ENCODE measurements at places on chromosomes 16 and 17.
A peak's percentile ranks its signal among the peaks of the same experiment; 100 is the strongest.

DNA sequence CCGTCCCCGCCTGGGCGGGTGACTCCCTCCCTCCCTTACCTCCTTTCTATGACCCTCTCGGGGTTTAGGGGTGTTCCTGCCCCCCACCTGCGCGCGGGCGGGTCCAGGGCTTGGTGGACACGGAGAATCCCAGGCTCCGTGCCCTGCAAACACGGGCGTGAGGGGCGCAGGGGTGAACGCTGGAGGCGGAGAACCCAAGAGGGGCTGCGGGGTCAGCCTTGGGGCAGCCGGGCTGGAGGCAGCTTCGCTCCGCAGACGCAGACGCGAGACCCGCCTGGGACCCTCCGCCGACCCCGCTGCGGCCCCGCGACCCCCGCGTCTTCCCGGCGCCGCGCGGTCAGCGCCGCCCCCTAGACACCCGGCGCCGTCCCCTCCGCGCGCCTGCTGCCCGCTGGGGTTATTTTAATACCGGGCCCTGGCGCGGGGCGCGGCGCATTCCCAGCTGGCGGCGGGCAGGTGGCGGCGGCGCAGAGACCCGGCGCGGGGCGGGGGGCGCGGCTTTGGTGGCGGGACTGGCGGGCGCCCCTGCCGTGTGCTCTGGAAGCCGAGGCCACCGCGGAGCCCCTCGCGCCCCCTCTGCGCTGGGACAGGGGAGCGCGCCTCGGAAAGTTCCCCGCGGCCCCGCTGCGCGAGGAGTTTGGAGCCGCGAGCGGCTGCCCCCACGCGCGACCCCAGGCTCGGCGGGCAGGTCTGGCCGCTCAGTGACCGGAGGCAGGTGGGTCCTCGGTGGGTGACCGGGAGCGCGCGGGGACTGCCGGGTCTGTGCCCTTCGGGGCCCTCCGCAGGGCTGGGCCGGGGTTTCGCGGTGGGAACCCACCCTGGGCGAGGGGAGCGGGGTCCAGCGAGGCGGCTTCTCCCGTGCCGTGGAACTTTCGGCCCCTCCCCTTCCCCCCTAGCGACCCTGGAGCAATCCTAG, at the start of gene UTS2R:
Gene UTS2R (plus strand): TSS at position 433 of the 916 bp plus-strand sequence. CDS start 2,560 bp downstream, outside the sequence.
- DNase-seq, result no peak

DNA sequence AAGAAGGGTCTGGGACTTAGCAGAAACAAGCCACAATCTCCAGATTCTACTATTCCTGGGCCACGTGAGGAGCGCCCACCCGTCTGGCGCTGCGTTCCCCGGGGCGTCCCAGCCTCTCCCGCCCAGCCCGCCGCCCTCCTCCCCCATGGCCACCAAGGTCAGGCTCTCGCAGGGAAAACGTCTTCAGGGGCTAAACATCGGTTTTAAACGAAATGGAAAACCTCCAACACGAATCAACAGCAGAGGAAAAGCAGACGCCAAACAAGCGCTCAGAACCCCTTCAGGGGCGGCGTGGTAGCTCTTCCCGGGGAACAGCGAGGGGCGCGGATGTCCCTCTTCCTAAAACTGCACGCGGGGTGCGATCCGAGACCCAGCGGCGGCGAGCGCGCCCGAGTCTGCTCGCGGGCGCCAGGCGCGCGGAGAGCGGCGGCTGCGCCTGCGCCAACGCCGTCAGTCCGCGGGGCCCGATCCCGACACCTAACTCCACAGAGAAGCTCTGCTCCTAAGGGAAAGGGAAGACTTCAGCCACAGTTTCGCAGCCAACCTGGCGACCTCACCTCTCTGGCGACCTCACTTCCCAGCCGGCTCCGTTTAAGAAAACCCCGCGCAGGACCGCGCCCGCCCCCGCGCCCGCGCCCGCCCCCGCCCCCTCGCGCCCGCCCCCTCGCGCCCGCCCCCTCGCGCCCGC, 505 bp upstream of the COG1 start:
- peak; percentile 73 for DNase-seq

GRCh38 chr17:4969047-4969550, 1.5 kb upstream of the SPAG7 start:
- no peak for DNase-seq

GRCh38 chr16:84647828-84648594, at the start of gene KLHL36:
Gene KLHL36, plus strand, starts transcription at chr16:84648511. Its CDS starts 2,357 bp downstream, at chr16:84650868.
- peak; percentile 51 for DNase-seq

GRCh38 chr16:22948603-22949368, 134.8 kb downstream of the HS3ST2 start:
- peak; percentile 68 for DNase-seq

DNA sequence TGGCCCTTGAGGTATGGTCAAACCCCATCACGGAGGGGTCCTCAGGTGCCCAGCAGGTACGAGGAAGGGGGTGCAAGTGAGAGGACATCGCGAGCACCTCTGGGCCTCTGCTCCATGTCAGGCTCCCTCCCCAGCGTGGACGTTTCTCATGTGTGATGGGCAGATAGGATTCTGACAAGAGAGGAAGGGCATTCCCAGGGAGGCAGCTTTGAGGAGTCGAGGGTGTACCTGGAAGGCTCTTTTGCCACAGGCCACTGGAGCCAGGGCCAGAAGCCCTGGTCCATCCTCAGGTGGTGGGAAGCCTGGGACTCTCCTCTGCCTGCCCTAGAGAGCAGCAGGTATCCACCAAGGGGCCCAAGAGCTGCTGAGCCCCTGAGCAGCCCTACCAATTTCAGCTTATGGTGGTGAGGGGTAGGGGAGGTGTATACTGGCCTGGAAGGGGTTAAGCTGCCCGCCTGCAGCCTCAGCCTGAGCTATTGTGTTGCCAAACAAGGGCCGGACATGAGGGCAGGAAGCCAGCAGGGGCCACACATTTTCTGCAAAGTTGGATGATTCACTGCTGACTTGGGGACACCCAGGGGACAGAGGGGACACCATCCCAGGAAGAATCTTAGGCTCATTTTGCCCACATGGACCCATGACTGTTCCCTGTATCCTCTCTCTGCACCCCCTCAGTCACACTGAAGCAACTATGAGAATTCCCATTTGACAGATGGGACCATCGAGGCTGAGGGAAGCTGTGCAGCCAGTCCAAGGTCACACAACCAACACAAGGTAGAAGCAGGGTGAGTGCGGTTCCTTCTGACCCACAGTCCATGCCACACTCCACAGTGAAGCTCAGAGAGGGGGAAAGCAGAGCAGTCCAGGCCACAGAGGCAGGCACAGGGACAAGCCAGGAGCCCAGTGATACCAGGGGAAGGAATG, 1.7 kb downstream of the CDH5 start:
- no peak for DNase-seq

DNA sequence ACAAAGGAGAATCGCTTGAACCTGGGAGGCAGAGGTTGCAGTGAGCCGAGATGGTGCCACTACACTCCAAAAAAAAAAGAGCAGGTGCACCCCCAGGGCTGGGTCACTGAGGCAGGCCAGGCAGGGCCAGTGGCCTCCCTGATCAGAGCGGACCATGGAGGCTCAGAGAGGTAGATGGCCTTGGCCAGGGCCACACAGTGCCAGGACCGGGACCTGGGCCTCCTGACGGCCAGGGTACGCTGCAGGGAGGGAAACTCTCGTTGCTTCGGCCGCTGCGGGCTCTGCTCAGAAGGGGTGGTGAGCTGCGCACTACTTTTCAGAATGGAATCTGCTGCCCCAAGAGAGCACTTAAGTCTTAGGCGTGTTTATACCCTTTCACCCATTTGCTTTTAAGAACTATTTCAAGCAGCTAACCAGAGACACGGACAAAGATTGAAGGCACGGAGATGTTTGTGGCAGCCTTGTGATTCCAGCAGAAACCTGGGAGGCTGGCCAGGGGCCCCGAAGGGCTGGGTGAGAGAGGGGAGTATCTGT, 17.1 kb downstream of the MYO1C start:
- no peak for DNase-seq

- DNase-seq, result no peak
Observed at GRCh38 chr17:7703584-7704479, 1.2 kb upstream of the EFNB3 start.

DNA sequence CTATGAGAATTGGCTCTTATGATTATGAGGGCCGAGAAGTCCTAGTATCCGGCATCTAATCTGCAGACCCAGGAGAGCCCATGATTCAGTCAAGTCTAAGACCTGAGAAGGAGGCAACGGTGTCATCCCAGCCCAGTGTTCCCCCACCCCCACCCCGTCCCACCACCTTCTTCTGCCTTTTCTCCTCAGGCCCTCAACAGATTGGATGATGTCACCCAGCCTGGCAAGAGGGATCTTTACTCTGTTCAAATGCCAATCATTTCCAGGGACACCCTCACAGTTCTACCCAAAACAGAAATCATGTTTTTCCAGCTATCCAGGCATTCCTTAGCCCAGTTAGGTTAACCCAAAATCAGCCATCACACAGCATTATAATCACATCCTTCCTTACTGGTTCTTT, 10.0 kb upstream of the GAA start:
- no peak for DNase-seq

DNA sequence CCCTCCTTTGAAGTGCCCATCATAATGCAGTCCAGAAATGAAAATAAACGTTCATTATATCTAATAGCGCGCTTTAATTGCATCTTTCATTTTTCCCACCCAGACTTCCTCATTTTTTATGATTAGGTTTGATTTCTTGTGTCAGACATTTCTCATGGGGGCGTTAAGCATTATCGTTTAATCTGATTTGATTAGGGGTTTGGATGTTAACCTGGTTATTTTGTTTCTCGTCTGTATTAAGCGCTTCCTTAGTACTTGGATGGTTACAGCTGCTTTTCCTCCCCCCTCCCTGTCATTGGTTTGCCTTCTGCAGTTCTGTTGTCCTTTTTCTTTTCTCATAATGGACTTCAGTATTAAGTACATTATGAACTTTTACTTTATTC, 540 bp downstream of the MFSD11 start:
- no peak for DNase-seq

GRCh38 chr16:84605339-84605848, 12.5 kb downstream of the COTL1 start:
- DNase-seq, result no peak

GRCh38 chr17:9465210-9465921, 110.3 kb downstream of the STX8 start:
- DNase-seq, result no peak

DNA sequence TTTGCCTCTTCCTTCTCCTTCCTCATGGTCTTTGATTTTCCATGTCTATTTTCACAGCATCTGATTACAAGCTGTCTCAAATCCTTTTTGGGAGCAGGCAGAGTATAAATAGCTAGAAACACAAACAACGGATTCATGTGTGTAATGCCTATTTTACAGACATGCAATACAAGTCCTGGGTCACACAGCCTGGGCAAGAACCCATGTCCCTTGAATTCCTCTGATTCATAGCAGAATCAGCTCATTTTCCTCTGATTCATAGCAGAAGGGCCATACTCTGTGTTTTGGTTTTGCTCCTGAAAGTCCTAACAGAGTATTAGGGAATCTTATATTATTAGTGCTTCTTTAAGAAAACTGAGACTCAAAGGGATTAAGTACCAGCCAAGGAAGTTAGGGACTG, 71.3 kb downstream of the IRX5 start:
- no peak for DNase-seq

GRCh38 chr17:74373838-74374606, 6.7 kb downstream of the GPR142 start:
- DNase-seq, result peak; percentile 27

GRCh38 chr17:17935321-17936271, 36.6 kb downstream of the TOM1L2 start:
- DNase-seq, result no peak

DNA sequence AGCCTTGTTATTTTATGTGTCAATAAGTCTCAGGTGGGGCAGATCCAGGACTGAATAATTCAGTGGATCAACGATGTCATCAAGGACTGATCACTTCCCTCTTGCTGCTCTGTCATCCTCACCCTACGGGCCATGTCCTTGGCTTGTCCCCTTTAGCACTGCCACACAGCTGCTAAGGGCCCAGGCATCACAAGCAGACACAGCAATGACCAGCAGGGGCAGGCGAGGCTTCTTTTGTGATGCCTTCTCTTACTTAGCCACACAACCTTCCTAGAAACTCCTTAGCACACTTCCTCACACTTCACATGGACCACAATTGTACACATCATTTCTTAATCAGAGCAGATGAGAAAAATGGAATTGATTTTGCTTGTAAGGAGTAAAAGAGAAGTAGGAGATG, 356.3 kb upstream of the SOX9 start:
- no peak for DNase-seq

DNA sequence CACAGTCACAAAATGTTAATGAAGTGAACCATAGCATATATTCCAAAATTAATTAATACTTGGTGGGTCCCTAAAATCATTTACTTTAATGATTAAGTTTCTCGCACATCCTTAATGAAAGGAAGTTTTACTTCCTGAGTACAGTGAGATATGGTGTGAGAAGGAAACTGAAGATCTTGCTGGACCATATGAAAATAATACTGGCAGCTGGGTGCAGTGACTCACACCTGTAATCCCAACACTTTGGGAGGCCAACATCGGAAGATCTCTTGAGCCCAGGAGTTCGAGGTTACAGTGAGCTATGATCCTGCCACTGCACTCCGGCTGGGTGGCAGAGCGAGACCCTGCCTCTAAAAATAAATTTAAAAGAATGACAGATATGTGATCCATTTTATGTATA, 62.5 kb downstream of the ABCA8 start:
- no peak for DNase-seq

- no peak for DNase-seq
Observed at GRCh38 chr16:87874639-87875427, 5.5 kb upstream of the SLC7A5 start.
